CD4-positive, alpha-beta T cell treated with Interleukin-4 for 1 hour (primary cell): ENCODE measurements at places on chromosomes 11 and 22.

GRCh38 chr11:119282495-119282894 is 34.4 kb downstream of the MCAM start:
- no peak for DNase-seq

GRCh38 chr11:117009905-117010605 is 88.2 kb downstream of the SIK3 start:
- DNase-seq = no peak

DNA sequence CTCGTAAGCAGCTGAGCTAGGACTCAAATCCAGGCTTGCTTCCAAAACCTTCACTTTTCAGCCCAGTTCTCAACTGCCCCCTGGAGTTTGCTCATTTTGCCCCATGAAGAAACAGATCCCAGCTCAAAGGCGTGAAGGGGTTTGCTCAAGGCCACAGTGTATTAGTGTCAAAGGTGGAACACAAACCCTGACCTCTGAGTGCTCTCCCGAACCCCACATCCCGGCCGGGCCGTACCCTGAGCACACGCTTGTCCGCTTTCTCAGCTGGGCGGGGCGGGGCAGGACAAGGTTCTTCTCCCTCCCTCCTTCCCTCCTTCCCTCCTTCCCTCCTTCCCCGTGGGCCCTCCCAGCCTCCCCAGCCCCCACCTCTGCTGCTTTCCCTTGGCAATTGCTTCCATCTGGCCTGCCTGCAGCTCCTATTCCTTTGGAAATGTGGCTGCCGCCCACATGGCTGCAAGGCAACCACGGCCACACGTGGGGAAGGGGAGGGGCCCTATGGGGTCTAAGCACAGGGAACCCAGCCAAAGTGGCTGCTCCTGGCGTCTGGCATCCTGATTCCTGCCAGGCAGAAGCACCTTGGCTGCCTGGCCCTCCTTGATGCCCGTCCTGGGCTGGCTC is 4.1 kb downstream of the ST3GAL4 start:
- DNase-seq = no peak

DNA sequence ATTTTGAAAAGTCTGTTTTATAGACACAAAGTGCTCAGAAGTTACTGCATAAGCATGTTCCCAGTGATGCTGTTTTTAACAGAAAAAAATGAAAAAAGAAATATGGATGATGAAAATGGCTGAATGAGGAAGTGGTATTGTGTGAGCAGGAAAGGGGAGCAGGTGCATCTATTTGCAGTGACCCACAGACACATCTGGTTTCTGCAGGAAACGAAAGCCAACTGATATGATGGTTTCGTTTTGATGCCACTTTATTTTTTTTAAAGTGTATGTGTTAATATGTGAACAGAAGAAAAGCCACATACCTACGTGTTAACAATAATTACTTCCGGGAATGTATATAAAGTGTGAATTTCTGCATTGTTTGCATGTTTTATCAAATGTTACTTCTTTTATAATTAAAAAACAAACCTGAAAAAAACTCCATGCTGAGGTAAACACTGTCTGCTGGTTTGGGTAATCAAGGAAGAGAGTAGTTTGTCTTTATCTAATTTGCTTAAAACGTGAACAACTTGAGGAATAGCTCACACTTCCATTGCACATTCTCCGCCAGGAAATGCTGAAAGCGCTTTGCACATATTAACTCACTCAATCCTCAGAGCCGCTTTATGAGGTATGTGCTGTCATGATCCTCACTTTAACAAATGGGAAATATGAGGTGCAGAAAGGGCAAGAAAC is 1335.9 kb downstream of the TBC1D22A start:
- DNase-seq = peak; percentile 61
